ENCODE measurements at places on chromosomes 3 and 15. TPM values are rescaled to one million over a fixed set of nuclear protein-coding genes. Genes with fewer than 3 reads are reported as not detected.

DNA sequence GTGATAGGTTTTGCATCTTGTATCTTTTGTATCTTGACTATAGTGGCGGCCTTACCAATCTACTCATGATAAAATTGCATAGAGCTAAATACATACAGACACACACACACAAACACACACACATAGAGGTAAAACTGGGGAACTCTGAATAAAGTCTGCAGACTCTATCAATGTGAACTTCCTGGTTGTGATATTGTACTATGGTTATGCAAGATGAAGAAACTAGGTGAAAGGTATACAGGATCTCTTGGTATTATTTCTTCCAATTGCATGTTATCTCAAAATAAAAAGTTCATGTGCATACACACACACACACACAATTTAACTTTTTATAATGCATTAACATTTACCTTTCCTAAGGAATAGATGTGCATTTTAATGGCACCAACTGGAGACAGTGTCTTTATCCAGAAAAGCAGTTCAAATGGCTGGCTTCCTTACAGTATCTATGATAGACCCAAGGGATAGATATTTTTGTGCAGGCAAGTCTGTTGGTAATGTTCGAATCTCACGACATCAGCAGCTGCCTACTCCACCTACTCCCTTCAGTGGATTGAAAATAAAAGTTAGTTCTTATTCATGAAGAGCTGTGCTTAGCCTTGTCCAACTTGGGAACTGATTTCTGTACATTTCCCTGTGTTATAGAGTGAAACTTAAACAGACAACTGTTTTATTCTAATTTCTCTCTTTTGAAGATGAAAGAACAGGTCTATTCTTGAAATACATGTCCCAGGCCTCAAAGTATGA lies 46.9 kb upstream of the SPRED1 start:
- DNase-seq: no peak

Gene ST8SIA2
- not detected for total RNA-seq

Gene FOXB1
- not detected for total RNA-seq

Gene CLDN1
- total RNA-seq: 5.2 TPM

Gene UROC1
- total RNA-seq: not detected
